ENCODE measurements at places on chromosomes 7 and 10. TPM values are rescaled to one million over a fixed set of nuclear protein-coding genes. Genes with fewer than 3 reads are reported as not detected.

GRCh38 chr10:128064970-128065580 lies 61.1 kb downstream of the MKI67 start:
- no peak for DNase-seq
- H3K36me3 ChIP-seq, result peaks cover 25% of the 10 kb centered on the region
- H3K27me3 ChIP-seq, result no peaks in the 10 kb centered on the region
- H3K27ac ChIP-seq, result peak overlapping the region; percentile 98
- H3K4me3 ChIP-seq, result peak overlapping the region; percentile 72

DNA sequence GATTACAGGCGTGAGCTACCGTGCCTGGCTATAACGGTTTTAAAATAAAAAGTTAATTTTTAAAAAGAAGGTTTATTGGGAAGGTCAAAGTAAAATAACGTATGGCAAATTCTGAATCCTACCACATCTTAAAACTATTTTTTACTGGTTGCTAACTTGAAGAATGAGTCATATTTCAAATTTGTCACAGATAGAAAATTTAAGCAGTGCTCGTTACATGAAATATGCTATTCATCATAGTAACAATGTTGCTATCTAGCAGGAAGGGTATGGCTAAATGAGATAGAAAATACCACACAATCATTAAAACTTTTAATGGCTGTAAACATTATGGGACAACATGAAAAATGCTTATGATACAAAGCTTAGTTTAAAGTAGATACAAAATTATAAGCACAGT lies 500.5 kb downstream of the PHTF2 start:
- H3K4me3 ChIP-seq, result no peak overlapping the region
- H3K27me3 ChIP-seq, result no peaks in the 10 kb centered on the region
- DNase-seq, result no peak
- no peaks in the 10 kb centered on the region for H3K4me1 ChIP-seq

DNA sequence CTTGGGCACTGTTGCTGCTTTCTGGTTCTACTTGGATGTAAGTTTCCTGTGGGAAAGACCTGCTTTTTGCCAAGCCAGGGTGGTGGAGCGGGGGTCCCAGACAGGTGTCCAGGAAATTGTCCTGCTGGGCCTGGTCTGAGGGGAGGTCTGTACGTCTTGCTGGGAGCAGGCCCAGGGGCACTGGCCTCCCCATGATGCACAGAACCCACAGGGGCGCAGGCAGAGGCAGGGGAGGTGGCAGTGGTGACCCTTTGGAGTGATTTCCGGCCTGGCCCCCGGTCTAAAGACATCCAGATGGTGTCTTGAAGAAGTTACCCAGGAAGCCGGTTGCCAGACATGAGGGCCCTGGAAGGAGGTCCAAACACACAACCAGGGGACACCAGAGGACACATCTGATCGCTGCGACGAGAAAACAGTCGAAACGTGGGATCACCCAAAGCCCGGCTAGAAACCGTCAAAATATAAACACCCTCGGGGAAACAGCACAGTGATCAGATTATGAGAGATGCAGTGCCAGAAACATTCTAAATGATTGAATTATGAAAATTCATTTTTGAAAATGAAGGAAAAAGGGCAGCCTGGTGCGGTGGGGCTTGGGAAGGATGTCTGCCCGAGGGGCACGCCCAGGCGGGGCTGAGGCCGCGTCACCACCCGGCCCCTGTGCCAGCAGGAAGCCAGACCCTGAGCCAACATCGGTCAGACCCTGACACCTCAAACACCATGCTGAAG lies 59.6 kb downstream of the TMEM270 start:
- no peak overlapping the region for H3K4me3 ChIP-seq
- H3K4me1 ChIP-seq, result no peaks in the 10 kb centered on the region
- no peak overlapping the region for H3K27ac ChIP-seq
- peaks cover 7% of the 10 kb centered on the region for H3K27me3 ChIP-seq
- DNase-seq, result no peak
- no peaks in the 10 kb centered on the region for H3K36me3 ChIP-seq

DNA sequence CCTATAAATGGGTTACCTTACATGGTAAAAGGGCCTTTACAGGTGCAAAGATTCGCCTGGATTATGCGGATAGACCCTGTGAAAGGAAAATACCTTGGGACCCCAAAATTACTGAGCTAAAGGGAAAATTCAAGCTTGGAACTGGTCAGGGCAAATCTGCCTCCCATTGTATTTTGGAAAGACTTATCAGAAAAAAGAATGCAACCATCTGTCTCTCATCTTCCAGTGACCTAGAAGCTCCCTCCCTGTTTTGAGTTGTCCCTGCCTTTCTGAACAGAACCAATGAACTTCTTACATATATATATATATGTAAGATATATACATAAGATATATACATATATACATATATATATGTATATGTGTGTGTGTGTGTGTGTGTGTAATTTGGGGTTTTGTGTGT lies 583.8 kb downstream of the CALN1 start:
- no peak overlapping the region for H3K27ac ChIP-seq
- no peaks in the 10 kb centered on the region for H3K4me1 ChIP-seq
- no peak overlapping the region for H3K4me3 ChIP-seq

GRCh38 chr7:137592232-137592896 lies 248.8 kb upstream of the PTN start:
- H3K4me1 ChIP-seq, result no peaks in the 10 kb centered on the region
- no peak for DNase-seq
- H3K4me3 ChIP-seq, result no peak overlapping the region
- H3K27ac ChIP-seq, result no peak overlapping the region
- no peaks in the 10 kb centered on the region for H3K27me3 ChIP-seq

GRCh38 chr10:93300981-93301380 lies 181.2 kb downstream of the MYOF start:
- H3K36me3 ChIP-seq, result no peaks in the 10 kb centered on the region
- DNase-seq, result no peak
- peaks cover 6% of the 10 kb centered on the region for H3K27me3 ChIP-seq
- H3K27ac ChIP-seq, result no peak overlapping the region

GRCh38 chr7:106070201-106070551 lies 41.9 kb downstream of the SYPL1 start:
- peaks cover 94% of the 10 kb centered on the region for H3K4me1 ChIP-seq
- H3K27ac ChIP-seq, result peak overlapping the region; percentile 100
- DNase-seq, result no peak
- no peaks in the 10 kb centered on the region for H3K36me3 ChIP-seq
- H3K27me3 ChIP-seq, result no peaks in the 10 kb centered on the region
- peak overlapping the region; percentile 88 for H3K4me3 ChIP-seq

DNA sequence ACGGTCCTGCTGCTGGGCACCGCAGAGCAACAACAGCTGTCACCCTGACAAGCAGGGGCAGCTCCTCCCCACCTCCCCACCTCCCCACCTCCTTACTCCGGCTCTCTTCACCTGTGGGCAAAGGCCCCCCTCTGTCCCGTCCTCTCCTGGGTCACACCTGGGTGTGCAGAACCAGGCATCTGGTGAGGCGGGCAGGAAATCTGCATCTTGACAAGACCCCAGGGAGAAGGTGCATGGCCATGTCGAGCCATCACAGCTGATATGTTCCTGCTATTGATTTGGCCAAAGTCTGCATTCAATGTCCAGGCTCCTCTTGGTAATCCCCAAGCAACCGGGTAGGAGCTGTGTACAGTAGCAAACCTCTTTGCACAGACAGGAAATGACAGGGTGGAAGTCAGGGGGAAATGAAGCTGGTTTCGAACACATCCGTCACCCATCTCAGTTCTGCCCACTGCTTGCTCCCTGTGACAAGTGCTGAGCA lies 554.2 kb downstream of the DNAJB6 start:
- H3K4me3 ChIP-seq, result no peak overlapping the region
- H3K27ac ChIP-seq, result no peak overlapping the region
- no peaks in the 10 kb centered on the region for H3K27me3 ChIP-seq
- DNase-seq, result no peak
- no peaks in the 10 kb centered on the region for H3K36me3 ChIP-seq

Gene LRIT1
- not detected for polyA plus RNA-seq

DNA sequence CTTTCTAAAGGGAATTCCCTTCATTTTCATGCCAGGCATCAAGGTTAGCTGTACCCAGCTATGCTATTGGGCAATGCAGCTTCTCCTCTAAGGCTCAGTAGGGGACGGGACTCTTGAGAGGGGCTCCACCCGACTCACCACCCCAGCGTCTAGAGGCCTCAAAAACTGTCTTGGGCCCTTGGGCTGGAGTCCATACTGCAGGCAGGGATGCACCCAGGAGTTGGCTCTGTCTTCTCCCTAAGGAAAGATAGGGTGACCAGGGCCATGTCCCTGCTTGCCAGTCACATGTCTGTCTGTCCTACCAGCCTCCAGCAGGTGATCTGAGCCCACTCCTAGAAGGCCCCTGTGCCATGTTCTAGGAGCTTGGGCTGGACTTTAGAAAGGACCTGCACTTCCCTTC lies 1.2 kb downstream of the OPN4 start:
- H3K27me3 ChIP-seq, result peaks cover 30% of the 10 kb centered on the region
- H3K4me3 ChIP-seq, result no peak overlapping the region
- DNase-seq, result no peak
- H3K4me1 ChIP-seq, result no peaks in the 10 kb centered on the region
- H3K36me3 ChIP-seq, result no peaks in the 10 kb centered on the region
- no peak overlapping the region for H3K27ac ChIP-seq

Gene BHLHA15
- polyA plus RNA-seq, result not detected

All from naive B cell (primary cell).